ENCODE measurements at places on chromosomes 4 and X.

DNA sequence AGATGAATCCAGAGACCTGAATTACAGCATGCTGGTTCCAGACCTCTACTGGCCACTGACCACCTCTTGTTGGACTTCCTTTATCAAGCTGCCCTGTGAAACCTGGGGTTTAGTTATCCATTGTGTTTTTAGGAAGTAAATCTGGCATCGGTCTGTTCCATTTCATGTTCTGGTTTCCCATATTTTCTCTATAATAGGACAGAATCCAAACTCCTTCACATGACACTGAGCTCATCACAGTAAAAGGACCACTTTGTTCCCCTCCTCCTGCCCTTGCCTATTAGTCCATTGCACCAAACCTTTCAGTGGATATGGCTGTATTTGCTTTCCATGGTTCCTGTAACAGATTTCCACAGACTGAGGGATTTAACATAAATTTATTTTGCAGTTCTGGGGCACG is 4.0 kb downstream of the MFAP3L start:
- no peak for DNase-seq

- DNase-seq: peak; percentile 12
Observed at GRCh38 chrX:129193357-129193756, 329.9 kb downstream of the SMARCA1 start.

DNA sequence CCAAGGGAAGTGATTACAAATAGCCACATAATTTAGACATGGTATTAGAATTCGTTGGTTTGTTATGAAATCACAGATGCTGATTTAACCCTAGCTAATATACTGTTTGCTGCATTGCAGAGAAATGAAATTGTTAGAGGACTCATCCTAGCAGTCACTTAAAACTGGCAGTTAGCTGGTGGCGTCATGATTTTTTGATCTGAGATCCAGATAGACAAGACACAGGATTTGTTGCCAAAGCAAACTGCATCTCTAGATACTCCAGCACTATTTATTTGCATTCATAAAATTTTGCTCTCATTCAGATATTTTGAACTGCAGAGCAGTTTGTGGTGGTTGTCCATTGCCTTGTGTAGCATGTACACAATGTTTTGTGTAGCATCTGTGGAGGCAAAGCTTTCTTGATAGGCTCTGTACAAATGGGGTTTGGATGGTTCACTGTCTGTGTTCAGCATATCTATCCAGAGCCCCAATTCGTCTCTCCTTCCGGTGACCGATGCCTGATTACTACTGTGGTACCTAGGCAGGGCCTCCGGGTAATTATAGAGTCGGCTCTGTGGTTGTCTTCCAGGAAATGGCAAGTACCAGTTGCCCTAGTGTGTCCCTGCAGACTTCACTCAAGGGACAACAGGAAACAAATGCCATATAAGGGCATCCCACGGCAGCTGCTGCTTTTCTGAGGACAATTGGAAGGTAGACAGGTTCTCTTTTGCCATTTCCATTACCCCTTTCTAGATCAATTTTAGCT is 30.1 kb upstream of the SPARCL1 start:
- DNase-seq: peak; percentile 68

DNA sequence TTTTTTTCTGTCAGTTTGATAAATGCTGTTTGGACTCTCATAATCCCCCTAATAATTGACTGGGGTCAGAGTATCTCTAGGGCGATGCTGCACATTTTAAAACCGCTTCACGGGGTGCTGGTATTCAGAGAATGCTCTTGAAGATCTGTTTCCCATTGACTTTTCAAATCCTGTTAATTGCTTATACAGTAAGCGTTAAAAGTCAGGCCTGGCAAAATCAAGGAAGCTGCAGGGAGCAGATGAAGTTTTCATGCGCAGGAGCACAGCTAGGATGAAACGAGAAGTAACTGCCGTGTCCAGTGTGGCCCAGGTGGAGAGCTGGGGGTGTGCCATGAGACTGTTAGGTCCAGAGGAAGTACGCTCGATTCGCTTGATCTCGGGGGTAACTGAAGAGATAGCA is 312.9 kb downstream of the TRIML1 start:
- no peak for DNase-seq

DNA sequence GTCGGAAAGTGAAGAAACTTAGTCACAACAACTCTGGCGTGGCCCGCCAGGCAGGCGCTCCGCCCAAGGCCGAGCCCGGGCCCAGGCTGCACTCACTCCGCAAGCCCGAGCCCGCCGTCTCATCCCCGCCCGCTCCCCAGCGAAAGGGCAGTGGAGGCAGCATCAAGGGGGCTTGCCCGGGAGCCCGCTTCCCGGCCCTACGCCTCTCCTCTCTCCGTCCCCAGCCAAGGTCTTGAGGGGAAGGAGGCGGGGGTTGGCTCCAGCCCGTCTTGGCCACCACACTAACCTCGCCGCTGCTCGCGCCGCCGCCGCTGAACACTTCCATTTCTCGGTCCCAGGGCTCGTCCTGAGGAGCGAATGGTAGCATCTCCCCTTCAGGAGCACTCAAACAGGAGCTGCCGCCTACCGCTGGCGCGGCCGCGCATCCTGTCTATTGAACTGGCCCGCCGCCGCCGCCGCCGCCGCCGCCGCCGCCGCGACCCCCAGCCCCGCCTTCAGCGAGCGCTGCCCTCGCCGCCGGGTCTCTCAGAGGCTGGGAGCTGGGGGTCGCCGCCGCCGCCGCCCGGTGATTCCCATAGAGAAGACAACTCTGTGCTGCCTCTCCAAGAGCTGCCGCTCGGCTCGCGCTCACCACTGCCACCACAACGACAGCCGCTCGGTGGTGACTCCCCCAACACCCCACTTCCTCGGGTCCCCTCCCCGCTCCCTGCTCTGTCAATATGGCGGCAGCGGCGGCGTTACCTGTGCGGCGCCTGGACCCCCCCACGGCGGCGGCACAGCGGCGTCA is at the start of gene RPS6KA6:
Gene RPS6KA6, minus strand, starts transcription at position 667 of the 787 bp plus-strand sequence. Its CDS starts 300 bp downstream, at position 367.
- no peak for DNase-seq

DNA sequence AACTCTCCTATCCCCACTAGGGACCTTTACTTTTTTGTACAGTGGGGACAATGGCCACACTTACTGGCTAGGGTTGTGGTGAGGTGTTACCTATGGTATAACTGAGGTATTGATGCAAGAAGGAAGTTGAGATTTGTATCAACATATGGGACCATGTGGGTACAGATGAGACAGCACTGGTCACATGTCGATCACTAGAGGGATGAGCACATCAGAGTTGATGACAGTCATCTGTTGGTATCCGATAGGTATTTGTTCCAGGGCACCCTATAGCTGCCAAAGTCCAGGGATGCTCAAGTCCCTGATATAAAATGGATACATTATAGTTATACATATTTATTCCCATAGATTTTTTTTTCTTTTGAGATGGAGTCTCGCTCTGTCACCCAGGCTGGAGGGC is 12.6 kb upstream of the SLC10A3 start:
- no peak for DNase-seq

GRCh38 chr4:15878011-15878410 is 60.5 kb downstream of the FGFBP1 start:
- no peak for DNase-seq

DNA sequence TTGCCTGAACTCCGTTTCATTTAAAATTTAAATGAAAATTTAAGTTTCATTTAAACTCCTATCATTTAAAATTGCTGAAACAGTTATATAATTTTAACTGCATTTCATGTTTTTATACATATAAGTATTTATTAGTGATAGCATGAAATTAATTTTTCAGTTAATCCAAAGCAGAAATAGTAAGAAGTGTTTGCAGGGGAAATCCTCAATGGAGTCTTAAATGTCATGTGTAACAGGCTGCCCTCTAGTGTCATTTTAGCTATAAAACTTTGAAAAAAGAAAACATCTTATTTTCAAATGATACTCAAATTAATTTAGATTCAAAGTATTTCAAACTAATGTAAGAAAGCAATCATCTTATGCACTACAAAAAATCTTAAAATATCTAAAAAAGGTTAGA is 27.2 kb downstream of the TAPT1 start:
- peak; percentile 28 for DNase-seq

GRCh38 chrX:69320116-69320515 is 154.9 kb upstream of the PJA1 start:
- DNase-seq: no peak

GRCh38 chrX:110920991-110921390 is 125.4 kb upstream of the CHRDL1 start:
- DNase-seq: no peak

- DNase-seq: no peak
Observed at GRCh38 chr4:74023709-74024108, 14.8 kb downstream of the CXCL3 start.

- DNase-seq: no peak
Observed at GRCh38 chr4:186033027-186033426, 35.9 kb upstream of the TLR3 start.

DNA sequence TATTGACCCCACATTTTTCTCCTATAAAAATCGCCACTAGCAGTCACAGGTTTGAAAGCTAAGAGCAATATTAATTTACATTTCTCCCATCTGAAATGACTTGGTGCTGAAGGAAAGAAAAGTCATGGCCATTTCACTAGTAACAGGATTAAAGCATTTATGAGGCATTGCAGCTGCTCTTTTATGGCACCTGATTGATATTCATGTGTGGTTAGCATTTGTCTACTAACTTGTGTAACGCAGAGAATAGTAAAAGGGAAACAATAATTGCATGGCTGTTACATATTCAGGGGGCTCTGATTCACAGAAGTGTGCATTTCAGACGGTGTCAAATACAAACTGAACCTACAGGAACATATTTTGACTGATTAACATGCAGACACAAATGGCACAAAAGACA is 5.2 kb downstream of the PCDH19 start:
- DNase-seq: no peak

- DNase-seq: no peak
Observed at GRCh38 chr4:24315056-24315455, 269.3 kb downstream of the DHX15 start.

DNA sequence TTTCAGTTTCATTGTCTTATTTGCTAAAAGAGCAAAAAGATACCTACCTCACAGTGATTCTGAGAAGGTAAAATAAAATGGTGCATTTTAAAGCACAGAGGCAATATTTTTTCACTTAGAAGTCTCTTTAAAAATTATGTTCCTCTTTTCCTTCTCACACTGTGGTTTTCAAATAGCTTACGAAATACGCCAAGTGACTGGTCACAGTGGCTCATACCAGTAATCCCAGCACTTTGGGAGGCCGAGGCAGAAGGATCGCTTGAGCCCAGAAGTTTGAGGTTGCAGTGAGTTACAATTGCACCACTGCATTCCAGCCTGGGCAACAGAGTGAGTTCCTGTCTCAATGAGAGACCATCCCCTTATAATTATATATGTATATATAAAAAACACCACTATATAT is 372.6 kb downstream of the FBXO8 start:
- DNase-seq: no peak

- DNase-seq: no peak
Observed at GRCh38 chrX:134933911-134934310, 56.9 kb upstream of the SMIM10 start.

DNA sequence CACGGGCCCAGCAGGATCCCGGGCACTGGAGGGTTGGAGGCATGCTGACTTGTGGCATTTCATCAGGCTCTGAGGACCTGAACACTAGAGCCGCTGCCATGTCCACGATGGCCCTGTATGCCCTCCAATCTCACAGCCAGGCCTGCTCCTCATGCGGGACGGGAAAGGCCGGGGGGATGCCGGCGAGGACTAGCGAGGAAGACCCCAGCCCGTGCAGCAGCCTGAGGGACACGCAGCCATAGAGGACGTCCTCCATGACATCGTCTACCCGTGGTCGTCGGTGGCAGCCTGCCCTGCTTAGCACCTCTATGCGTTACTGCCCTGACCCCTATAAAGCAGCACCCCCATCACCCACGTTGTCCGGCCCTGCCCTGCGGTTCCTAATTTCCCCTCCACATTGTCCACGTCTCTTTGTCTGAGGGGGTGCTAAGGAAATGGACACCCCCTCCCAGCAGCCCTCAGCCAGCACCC is 32.6 kb downstream of the HMX1 start:
- no peak for DNase-seq

DNA sequence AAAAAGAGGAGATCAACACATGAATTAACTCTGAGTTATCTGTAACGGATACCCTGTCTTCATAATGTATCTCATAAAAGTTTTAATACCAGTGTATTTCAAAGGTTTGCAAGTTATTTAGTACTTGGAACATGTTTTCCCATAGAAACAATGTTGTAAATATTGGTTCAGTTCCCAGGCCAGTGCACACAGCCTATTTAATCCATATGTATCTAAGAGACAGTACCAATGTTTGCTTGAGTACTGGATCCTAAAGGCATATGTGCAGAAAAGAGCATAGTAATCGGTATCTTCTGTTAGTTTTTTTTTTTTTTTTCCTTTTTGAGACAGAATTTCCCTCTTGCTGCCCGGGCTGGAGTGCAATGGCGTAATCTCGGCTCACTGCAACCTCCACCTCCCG is 46.1 kb downstream of the SLIT2 start:
- no peak for DNase-seq

DNA sequence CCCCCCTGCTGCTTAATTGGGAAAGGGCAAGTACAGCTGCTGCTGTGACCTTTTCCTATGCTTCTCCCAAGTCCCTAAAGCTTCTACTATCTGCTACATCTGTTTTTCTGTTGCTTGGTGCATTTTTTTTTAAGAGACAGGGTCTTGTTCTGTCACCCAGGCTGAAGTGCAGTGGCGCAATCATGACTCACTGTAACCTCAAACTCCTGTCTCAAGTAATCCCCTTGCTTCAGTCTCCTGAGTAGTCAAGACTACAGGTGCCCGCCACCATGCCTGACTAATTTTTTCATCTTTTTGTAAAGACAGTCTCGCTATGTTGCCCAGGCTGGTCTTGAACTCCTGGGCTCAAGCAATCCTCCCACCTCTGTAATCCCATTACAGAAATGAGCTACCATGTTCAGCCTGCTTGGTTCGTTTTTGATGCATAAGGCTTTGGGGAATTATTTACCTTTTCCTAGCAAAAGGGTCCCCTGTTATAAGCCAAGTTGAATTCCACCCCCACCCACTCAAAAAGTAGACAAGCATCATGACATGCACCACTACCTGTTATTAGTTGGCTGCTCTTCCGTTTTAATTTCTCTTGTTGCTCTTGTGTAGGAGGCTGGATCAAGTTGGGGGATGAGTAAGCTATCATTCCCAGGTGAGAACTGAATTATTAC is 39.6 kb downstream of the DGKK start:
- no peak for DNase-seq

DNA sequence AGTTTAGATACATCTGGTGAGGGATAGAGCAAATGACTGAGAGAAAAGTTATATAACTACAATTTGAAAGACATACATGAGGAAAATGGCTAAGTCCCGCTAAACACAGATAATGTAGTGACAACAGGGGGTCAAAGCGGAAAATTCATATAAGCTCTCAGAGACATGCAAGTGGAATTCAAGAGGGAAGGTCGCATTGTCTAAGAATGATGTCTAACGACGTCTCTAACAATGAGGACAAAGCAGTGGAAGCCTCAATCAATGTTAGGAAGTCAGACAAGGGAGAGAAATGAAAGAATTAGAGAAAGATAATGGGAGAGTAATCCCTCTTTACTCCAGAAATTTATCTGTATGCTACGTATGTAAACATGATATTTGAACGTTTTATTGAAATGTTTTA is 113.4 kb downstream of the ANTXR2 start:
- no peak for DNase-seq

All from NCI-H2081 treated with DMSO at 0.1 percent for 48 hours (cell line).